GOT3 (cell line): ENCODE measurements at places on chromosomes 12 and 14.

- DNase-seq: no peak
Observed at GRCh38 chr14:63573581-63573980, 30.4 kb upstream of the PPP2R5E start.

DNA sequence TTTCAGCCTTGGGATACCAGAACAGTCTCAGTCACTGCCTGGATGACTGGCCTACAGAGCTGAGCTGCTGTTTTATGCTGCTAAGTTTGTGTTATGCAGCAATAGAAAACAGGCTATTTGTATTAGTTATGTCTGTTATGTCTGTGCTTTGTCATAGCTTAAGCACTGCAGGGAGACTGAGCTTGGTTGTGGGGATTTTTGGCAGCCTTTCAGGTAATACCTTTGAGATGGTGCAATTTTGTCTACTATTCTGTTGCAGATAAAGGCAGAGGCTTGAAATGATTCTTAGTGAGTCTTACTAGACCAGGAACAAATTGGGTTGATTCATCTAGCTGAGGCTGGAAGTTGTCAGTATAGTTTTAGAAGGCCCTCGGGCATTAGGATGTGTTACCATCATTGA is 201.3 kb upstream of the RBM19 start:
- no peak for DNase-seq

- DNase-seq: no peak
Observed at GRCh38 chr14:77714926-77715325, 7.0 kb downstream of the SLIRP start.

GRCh38 chr14:55604900-55605418 is 25.0 kb downstream of the KTN1 start:
- no peak for DNase-seq

GRCh38 chr14:22563987-22564386 is 25.0 kb downstream of the DAD1 start:
- no peak for DNase-seq

GRCh38 chr14:69268763-69269162 is 8.8 kb downstream of the GALNT16 start:
- no peak for DNase-seq

DNA sequence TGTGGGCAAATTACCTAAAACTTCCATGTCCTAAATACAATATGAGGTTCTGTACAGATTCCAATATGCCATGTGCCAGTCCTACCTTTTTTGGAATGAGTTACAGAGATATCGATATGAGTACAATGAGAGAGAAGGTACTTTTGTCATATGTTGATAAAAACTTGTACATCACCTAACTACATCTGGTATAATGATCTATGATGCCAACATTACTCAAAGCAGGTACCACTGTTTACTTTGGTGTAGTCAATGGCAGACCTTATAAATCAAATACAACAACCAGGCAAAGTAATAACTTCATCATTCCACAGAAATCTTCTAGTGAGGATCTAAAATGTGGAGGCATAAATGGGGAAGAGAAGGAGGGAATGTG is 12.7 kb downstream of the TEP1 start:
- DNase-seq: no peak

DNA sequence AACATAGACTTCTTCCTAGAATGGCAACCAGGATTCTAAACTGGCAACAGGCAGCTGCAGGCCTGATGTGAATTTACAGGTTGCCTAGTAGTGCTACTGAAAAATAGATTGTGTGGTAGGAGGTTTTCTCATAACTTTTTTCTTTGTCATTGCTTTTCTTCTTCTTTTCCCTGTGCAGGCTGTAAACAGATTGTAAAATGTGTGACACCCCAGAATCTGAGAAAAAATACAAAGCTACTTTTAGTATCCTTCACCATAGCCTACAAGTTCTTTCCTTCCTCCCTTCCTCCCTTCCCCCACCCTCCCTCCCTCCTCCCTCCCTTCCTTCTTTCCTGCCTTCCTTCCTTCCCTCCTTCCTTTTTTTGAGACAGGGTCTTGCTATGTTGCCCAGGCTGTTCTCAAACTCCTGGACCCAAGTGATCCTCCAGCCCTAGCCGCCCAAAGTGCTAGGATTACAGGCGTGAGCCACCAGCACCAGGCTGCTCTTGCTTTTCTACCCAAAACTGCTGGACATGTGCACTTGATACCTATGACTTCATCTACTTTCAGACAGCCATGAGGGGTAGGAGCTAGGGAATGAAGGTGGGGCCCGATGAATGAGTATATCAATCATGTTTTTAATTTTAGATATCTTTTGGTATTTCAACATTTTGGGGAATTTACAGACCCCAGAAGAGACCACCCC is 114.2 kb upstream of the EEA1 start:
- no peak for DNase-seq

GRCh38 chr12:90939382-90939781 is 15.6 kb downstream of the CCER1 start:
- DNase-seq: no peak
